Stimulated activated CD8-positive, alpha-beta memory T cell treated with anti-CD3 and anti-CD28 coated beads, Interleukin-15, amount 100 ng/mL, for 48 hours (primary cell): ENCODE measurements at places on chromosomes 7 and 10.
A peak's percentile ranks its signal among the peaks of the same experiment; 100 is the strongest.

DNA sequence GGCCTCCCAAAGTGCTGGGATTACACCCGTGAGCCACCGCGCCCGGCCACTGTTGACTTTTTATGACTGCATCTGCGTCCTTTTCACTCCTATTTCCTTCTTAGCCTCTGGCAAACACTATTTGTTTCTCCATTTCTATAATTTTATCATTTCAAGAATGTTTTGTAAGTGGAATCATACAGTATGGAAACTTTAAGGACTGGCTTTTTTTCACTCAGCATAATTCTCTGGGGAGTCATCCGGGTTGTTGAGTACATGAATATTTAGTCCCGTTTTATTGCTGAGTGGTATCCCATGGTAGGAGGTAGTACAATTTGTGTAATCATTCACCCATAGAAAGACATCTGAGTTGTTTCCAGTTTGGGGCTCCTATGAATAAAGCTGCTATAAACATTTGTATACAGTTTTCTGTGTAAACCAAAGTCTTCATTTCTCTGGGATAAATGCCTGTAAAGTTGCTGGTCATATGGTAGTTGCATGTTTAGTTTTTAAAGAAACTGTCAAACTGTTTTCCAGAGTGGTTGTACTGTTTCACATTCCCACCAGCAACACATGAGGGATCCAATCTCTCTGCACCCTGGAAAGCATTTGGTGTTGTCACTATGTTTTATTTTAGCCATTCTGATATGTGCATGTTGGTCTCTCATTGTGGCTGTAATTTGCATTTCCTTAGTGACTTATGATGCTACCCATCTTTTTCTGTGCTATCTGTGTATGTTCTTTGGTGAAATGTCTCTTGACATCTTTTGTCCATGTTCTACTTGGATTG, 139.6 kb upstream of the EEPD1 start:
- DNase-seq, result no peak

GRCh38 chr7:134726581-134726980, 52.9 kb upstream of the CALD1 start:
- no peak for DNase-seq

- DNase-seq, result no peak
These were observed 595.5 kb downstream of the INHBA start for GRCh38 chr7:41107330-41107937.

GRCh38 chr10:59809644-59809974, 56.4 kb upstream of the MRLN start:
- DNase-seq, result no peak

GRCh38 chr10:93715345-93715744, 13.0 kb upstream of the FRA10AC1 start:
- DNase-seq, result no peak

DNA sequence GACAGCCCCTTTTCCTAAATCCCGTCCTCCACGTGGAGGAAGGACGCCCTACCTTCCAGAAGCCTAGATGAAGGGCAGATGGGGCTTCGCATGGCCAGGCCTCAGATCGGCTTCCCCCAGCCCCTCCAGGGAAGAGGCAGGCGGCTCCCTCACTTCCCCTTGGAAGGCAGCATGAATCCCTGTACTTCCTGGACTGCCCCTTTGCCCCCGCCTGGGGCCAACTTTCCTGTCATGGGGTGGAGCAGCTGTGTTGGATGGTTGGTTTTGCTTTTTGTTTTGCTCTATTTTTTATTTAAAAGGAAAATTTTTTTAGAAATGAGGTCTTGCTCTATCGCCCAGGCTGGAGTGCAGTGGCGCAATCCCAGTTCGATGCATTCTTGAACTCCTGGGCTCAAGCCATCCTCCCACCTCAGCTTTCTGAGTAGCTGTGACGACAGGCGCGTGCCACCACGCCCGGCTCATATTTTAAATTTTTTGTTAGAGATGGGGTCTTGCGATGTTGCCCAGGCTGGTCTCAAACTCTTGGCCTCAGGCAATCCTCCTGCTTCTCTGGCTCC, 27.2 kb downstream of the GTF2IRD1 start:
- no peak for DNase-seq

- no peak for DNase-seq
These were observed 66.6 kb downstream of the SLIT1 start for GRCh38 chr10:97119058-97119745.

DNA sequence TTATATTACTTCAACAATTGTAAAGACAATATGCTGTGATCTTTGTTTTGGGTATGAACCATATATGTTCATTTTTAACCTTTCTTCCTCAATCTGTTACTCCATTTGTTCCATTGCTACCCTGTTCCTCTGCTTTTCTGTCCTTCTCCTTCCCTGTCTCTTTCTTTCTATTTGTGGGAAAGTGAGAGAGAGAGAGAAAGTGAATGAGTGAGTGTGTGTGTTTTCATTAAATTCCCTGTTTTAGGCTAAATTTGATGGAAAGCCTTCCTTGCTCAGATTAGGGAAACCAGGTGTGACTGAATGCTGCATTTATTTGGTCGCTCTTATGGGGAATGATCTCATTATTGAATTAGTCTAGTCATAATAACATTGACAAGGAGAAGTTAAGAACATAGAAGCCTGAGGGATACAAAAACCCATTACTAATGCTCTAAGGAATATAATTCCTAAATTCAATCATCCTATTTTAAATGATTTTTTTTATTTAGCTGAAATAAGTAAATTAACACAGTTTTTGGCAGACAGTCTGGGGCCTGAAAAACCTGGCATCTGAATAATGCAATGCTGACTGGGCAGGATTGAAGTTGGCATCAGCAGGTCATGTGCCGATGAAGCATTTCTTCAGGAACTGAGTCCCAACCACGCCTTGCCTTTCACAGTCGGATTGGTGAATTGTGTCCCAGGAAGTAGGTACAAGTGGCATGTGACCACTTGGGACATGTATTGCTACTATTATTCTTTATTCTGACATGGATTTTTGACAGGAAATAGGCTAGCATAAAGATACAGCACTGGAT, 117.6 kb upstream of the LRGUK start:
- DNase-seq, result no peak

DNA sequence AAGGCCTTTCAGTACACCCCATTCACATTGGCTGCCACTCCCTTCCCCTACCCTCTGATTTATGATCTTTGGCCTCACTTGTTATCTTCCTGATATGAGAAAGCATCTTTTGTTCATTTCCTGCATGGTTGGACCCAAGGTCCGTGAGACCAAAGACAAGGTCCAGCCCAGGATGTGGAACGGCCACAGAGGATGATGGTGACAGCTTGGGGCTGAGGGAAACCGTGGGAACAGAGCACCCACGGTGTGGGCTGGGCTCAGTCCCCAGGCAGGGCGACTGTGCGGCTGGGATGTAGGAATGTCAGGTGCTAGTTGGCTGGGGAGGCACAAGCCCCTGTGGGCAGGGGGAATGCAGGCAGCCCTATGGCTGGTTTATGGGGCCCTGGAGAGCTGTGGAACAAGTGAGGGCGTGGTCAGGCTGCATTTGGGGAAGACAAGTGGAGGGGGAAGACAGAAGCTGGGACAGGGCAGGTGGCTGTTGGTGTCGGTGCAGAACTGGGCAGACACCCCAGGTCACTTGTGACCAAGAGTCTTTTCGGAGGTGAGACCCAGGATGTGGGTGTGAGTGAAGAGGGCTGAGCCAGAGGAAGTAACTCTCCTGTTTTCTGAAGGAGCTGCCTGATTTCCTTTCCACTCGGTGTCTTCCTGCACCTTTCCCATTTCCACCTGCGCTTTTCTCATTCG, 51.7 kb upstream of the IGFBP3 start:
- DNase-seq, result no peak

- peak; percentile 32 for DNase-seq
These were observed 14.4 kb upstream of the WBP1L start for GRCh38 chr10:102729029-102730026.

DNA sequence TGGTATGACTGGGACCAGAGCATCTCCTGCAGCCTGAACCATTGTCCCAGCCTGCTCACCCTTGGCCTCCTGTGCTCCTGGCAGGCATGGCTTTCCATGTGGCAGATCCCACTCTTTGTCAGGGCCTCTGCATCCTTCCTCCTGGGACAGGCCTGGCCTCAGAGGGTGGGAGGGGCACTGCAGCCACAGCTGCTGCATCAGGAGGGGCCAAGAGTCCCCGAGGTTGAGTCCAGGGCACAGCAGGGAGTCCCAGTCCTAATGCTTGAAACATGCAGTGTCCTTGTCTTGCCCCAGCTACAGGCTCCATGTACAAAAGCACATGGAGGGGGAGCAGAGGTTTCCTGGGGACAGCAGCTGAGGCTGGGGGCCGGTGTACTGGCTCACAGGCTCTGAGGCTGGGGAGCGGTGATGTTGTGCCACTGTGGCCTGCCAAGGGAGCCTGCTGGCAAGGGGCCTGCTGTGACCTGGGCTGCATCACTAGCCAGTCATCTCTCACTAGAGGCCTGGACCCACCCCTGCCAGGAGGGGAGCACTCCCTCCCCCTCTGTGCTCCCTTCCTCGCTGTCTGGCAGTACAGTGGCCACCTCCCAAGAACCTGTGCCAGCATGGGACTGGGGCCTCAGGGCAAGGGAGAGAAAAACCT, 144.8 kb downstream of the ZNF248 start:
- no peak for DNase-seq

DNA sequence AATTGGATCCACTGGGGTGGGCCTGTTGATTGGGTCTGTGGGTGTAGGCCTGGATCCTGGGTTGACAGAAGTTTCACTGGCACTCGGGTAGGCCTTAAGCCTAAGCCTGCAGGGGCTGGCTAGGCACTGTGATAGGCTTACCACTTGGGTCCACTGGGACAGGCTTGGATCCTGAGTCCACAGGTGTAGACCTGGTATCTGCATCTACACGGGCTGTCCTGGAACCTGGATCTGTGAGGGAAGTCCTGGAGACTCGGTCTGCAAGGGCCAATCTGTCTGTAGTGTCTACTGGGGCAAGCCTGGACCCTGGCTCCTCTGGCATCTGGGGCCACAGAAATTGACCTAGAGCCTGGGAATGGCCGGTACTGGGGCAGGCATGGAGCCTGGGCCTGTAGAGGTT, 219.0 kb upstream of the NRG3 start:
- no peak for DNase-seq

DNA sequence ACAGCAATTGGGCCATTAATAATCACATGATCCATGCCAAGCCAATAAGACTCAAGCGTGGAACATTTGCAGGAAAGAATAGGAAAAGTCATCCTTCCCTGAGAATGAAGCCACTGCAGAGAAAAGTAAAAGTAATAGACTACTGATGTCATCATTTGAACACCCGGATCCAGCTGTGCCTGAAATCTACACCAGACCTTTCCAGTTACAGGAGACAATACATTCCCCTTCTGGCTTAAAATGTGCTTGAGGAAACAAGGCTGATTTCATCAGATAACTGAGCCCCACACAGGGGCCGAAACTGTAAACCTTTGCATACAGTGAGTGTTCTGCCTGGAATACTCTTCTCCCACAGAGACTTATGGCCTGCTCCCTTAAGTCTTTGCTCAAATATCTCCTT, 232.8 kb downstream of the KCNMA1 start:
- DNase-seq, result no peak

DNA sequence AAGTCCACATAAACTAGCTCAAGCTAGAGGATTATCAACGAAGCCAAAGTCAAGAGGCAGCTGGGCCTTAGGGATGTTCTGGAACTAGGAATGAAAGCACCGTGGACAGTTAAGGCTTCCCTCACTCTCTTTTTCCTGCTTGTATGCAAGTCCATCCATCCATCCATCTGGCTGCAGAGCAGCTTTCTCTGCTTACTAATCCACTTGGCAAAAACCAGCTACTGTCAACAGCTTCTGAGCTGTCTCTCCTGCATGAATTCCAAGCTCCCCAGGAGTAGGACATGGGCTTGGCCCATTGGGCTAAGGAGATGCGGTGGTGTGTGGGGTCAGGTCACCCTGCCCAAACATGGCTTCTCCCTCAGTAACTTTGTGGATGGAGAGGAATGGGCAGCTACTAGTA, 66.2 kb downstream of the NAMPT start:
- DNase-seq, result no peak

GRCh38 chr7:39434012-39434411, 132.2 kb upstream of the YAE1 start:
- no peak for DNase-seq

DNA sequence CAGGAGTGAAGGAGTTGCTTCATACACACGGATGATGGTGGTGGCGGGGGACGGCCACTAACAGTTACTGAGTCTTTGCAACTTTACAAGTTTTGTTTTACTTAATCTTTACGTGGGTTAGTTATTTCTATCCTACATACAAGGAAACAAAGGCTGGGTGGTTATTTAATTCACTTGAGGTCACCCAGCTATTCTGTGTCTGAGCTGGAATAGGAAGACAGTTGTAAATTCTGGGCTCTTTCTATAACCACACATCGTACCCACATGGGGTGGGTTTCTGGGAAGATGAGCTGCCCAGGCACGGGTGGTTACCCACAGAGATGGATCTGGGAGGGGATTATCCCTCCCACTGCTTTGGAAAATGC, 137.9 kb downstream of the ANLN start:
- DNase-seq, result no peak

- DNase-seq, result no peak
These were observed 5.6 kb downstream of the ZNHIT1 start for GRCh38 chr7:101223528-101223927.

DNA sequence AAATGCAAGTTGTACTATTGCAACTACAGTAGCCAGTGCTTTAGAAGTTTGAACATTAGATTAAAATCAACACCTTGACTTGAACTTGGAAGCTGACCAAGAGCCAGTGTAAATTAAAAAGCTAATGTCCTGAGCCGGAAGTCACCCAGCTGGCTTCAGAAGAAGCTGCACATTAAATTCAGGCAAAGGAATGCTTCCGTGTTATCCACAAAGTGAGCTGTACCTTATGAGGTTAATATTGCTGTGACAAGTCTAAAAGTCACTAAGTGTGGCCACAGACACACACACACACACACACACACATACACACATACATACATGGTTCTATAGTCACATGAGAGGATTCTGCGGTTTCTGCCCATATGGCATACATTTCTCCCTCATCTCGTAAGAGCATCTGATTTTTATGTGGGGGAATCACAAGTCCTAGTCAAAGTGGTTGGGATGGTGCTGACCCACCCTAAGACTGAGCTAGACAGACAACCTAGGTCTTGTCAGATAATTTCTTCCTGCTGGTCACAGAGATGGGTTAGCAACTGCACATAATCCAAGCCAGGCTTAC, 612.9 kb downstream of the SORCS1 start:
- no peak for DNase-seq

DNA sequence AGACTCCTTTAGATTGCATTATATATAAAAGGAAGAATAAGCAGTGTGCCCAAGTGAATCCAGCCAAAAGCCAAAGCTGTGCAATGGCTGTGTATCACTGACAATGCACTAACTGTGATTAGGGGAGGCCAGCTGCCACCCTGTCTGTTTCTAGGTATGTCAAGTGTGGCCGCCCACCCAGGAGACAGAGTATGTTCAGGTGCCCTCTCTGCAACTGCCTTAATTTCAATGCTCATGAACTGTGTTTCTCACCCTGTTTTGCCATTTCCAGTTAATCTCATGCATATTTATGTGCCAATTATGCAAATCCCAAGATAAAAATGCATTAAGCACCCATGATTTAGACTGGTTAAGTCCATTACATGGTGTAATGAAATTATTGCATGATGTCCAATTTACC, 159.4 kb downstream of the FRMD4A start:
- DNase-seq, result no peak

- DNase-seq, result no peak
These were observed 150.0 kb upstream of the IGFBP3 start for GRCh38 chr7:46071076-46071475.

GRCh38 chr7:139482662-139483466, 609 bp downstream of the KLRG2 start:
- DNase-seq, result no peak
